ENCODE measurements at places on chromosomes 5 and 9. TPM values are rescaled to one million over a fixed set of nuclear protein-coding genes. Genes with fewer than 3 reads are reported as not detected.
A peak's percentile ranks its signal among the peaks of the same experiment; 100 is the strongest.

- no peak for DNase-seq
These were observed 174.7 kb upstream of the PTGER4 start for GRCh38 chr5:40505031-40505430.

DNA sequence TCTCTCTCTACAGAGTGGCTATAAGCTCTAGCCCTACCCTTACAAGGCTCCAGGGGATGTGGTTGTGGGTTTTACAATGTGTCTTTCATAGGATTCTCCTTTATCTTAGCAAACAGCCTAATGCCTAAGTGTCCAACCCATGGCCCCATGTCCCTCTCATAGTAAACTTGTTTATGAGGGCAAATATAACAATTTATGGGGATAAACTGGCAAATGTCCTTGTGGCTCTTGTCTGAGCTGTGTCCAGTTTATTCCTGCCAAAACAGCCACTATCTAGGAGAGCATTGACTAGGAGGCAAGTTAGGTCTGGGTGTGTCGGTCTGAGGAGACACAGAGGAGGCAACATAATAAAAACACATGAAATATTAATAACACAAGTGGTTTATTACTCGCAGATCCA, 335.1 kb downstream of the IZUMO3 start:
- DNase-seq = no peak

DNA sequence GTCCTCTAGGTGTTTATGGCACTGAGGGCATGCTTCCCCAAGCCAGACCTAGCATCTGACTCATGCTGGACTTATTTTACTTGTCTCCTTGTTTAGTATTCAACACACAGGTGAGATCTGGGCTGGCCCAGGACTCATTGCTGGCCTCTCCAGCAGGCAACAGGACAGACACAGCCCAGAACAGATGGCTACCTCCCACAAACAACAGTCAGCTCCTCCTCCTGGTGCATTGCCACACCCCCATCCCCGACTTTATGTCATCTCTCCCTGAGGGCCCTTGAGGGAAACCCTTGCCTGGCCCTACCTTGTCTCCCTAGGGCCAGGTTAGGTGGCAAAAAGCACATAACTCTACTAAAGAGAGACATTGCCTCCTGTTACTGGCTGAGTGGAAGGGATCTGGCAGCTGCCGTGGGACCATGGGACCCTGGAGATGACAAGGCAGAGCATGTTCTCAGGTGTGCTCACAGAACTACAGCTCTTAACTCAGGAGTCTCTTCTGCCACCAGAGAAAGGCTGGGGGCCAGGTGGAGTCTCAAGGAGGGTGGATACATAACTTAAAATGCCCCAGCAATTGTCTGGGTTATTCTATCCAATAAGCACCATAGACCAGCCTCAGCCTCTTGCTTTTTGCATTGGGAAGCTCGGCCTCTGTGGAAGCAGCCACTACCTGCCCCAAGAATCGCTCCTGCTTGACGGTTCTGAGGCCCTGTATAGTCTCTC, 2.3 kb downstream of the ACSL6 start:
- DNase-seq = peak; percentile 57

DNA sequence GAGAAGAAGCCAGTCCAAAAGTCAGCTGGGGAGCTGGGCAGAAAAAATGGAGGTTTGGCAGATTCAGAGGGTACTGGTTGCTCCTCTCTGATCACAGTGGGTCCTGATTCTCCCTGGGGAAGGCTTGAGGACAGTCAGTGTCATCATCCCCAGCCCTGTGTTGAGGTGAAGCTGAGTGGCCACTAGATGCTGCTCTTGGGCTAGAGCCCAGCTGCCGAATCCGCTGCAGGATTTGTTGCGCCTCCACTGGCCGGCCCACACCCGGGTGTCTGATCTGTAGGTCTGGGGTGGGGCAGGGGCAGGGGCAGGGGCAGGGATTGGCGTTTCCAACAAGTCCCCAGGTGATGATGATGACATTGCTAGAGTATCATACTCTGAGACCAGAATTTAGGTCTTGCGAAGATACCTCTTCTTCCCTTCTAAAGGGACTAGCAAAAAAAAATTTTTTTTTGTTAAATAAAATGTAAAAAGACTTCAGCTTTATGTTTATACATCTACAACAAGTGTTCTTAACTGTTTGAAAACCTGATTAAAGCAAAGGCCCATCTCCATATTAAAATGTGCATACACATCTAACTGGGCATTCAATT, 106.8 kb downstream of the PDE6A start:
- DNase-seq = no peak

- DNase-seq = no peak
These were observed 33.5 kb downstream of the MOCS2 start for GRCh38 chr5:53076014-53076583.

- DNase-seq = no peak
These were observed 31.7 kb upstream of the MSH3 start for GRCh38 chr5:80622756-80623155.

GRCh38 chr5:17260549-17260948, 43.1 kb downstream of the BASP1 start:
- DNase-seq = no peak

- DNase-seq = no peak
These were observed 128.1 kb downstream of the DAB2IP start for GRCh38 chr9:121779381-121780117.

The EIF4EBP3 gene
- total RNA-seq = 4.8 TPM

The NUTM2G gene
- not detected for total RNA-seq

The ESM1 gene
- 0.15 TPM for total RNA-seq

The CKMT2 gene
- total RNA-seq = not detected

The ARID3C gene
- total RNA-seq = not detected

Data from PC-9 (cell line).